ENCODE measurements at places on chromosomes 12 and 14.

GRCh38 chr12:68240079-68240478 is 13.3 kb downstream of the IL22 start:
- DNase-seq = no peak

- DNase-seq = no peak
These were observed 264.7 kb downstream of the RAD51B start for GRCh38 chr14:68084256-68084655.

DNA sequence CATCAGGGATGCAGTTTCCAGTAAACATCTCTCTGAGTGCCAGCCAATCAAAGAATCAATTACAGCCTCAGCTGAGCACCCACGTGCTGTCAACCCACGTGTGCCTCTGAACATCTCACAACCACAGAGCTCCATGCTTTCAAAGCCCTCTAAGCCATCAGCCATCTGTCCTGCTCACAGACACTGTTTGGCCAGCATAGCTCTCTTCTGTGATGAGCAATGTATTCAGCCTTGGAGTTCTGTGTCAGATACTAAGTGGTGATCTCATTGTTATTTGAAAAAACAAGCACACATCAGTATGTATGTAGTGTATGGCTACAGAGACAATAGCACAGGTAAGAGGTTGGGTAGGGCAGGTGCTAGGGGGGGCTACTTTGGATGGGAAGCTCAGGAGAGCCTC is 94.3 kb downstream of the RGS6 start:
- no peak for DNase-seq

- peak; percentile 17 for DNase-seq
These were observed 916.5 kb downstream of the TMEM121 start for GRCh38 chr14:106442857-106443256.

- no peak for DNase-seq
These were observed 80.9 kb upstream of the TSPAN11 start for GRCh38 chr12:30845676-30846075.

DNA sequence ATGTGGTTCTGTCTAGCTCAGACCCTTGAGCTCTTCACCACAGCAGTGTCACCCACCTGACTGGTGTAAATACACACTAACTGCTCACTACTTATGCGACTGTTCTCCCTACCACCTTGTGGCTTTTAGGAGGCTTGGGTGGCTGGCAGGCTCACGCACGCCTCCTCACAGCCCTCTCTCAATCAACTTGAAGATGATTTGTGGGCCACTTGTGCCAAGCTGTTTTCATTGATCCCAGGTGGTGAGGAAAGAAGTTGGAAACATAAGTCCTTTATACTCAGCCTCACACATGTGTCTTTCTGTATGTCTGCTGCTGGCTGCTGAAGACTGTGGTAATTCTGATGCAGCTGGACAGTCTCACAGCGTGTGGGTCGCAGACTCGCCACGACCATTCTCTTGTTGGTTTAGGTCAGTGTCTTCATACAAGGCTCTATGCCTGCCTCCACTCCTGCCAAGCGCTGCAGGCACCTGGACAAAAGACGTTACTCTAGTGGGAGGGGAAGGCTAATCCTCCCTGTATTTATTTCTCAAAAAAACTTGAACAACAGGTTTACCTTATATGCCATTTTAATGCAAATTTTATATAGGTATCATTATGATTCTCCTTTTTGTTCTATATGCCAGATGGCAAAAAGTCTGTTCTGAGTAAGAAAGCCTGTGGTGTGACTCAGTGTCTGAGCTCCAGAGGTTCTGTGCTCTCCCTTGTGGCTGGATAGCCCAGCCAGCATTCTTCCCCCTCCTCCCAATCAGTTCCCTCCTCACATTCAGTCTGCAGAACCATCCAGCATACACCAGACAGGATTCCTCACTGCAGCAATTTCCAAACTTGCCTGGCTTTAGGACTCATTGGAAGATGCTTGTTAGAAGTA is 115.6 kb downstream of the DIP2B start:
- DNase-seq = no peak

All from CD4-positive, alpha-beta T cell treated with Interleukin-2 at 100 ng/mL for 4 hours (primary cell).